ENCODE measurements at places on chromosomes 11 and 22. TPM values are rescaled to one million over a fixed set of nuclear protein-coding genes. Genes with fewer than 3 reads are reported as not detected.
A peak's percentile ranks its signal among the peaks of the same experiment; 100 is the strongest.

DNA sequence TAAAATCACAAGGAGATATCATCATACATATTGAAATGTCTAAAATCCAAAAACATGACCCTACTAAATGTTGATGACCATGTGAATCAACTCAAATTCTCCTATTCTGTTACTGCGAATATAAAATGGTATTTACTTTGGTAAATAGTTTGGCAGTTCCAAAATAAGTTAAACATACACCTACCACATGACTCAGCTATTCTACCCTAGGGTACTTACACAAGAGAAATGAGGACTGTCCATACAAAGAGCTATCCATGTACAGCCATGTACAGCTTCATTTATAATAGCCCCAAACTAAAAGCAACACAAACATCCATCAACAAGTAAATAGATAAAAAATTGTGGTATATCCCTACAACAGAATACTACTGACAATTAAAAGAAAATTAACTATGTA lies 346.1 kb upstream of the TENM4 start:
- DNase-seq: no peak

DNA sequence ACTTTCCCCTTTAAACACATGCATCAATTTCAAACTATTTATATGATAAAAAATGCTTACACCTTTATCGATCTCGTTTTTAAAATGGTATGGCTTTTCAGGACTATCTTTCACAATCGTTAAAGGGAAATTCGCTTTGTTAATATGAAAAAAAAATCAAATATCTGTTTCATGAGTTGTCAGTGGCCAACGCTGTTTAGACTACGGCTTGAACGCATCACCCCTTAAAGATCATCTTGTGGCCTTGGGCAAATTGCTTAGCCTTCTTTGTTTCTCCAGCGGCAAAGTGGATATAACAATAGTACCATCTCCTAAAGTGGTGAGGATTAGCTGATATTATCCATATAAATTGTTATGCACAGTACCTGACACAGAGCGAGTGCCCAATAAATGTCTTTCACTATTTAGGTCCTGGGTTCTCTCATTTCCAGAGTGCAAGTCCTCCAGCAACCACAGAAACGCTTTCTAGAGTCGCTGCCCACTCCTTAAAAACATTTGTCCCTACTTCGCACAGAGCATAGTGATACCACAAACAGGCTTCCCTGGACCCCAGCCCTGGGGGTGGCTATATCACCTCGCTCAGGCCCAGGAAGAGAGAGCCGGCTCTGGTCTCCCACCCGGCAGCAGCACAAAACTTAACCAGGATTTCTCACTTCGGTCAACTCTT lies 904 bp downstream of the SLC35F2 start:
- no peak for DNase-seq

GRCh38 chr11:73859671-73860070 lies 17.0 kb downstream of the COA4 start:
- DNase-seq: no peak

- DNase-seq: no peak
These were observed 60.4 kb downstream of the ST3GAL4 start for GRCh38 chr11:126415669-126416420.

DNA sequence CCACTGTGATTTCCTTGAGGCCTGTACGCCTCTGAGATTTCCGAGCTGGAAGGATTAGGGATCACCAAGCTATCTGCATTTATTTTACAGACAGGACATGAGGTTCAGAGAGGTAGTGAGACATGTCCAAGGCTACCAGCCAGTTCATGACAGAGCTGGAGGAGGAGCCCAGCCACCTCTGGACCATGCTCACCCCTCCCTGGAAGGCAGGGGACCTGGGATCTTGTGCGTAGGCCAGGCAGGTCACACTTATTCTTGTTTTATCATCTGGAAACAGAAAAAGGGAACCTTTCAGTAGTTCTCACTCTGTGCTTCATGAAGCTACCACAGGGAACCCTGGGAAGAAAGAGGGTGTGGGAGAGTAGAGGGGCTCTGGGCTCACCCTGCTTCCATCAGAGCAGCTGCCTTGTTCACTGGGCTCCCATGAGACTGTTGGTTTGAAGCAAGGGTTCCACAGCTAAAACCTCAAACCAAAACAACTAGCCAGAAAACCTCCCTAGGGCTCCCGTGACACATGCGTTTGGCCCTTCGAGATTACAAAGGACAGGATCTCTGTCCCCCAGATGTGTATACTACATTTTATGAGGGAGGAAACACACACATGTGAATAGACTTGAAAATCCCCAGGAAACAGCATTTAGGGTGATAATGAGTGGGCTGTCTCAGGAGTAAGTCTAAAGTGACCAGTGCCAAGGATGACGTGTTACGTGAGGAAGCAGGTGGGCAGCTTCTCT lies 106.4 kb downstream of the DSCAML1 start:
- no peak for DNase-seq

GRCh38 chr11:114353443-114353842 lies 46.9 kb downstream of the C11orf71 start:
- DNase-seq: no peak

- peak; percentile 62 for DNase-seq
These were observed 90.3 kb upstream of the PITPNB start for GRCh38 chr22:28009272-28009827.

Gene MS4A15
- not detected for total RNA-seq

DNA sequence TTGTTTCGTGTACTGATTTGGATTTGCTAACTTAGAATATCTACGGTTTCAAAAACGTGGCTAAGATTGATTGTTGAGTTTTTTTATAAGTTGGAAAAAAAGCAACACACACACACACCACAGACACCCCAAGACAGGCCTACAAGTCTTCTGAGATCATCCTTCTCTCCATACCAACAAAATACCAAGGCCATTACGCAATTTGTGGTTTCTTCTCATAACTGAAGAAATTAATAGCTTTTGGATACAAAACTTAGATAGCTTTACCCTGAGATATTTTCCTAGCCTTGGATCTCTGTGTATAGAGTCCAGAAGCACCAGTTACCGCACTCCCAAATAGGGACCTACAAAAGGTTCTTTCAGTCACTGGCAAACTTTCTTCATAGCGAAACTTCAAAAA lies 113.6 kb downstream of the SIK3 start:
- DNase-seq: no peak

- DNase-seq: no peak
These were observed 182.8 kb downstream of the KIRREL3 start for GRCh38 chr11:126817523-126818450.

Gene KCNQ1OT1
- 0.88 TPM for total RNA-seq

DNA sequence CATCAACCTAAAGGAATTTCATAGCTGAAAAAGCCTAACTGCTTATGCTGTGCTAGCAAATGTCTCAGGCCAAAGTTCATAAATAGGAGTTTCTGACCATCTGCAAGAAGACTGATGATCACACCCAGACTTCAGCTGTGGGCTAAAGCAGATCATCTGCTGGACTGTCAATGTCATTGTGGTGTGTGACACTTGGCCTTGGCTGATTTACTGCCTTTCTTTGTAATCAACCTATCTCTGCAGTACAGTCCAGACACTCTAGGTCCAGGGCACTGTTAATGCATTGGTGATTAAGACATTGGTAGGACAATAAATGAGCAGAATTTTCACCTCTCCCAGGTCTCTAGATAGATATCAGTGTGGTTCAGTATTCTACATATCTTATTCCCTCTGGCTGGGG lies 40.3 kb upstream of the SMCO4 start:
- DNase-seq: no peak

- DNase-seq: no peak
These were observed 4.5 kb upstream of the TIMP3 start for GRCh38 chr22:32796865-32797573.

Gene RAG1
- total RNA-seq: 0.10 TPM

Gene CCS
- total RNA-seq: 59.0 TPM

Gene APOA4
- total RNA-seq: not detected

DNA sequence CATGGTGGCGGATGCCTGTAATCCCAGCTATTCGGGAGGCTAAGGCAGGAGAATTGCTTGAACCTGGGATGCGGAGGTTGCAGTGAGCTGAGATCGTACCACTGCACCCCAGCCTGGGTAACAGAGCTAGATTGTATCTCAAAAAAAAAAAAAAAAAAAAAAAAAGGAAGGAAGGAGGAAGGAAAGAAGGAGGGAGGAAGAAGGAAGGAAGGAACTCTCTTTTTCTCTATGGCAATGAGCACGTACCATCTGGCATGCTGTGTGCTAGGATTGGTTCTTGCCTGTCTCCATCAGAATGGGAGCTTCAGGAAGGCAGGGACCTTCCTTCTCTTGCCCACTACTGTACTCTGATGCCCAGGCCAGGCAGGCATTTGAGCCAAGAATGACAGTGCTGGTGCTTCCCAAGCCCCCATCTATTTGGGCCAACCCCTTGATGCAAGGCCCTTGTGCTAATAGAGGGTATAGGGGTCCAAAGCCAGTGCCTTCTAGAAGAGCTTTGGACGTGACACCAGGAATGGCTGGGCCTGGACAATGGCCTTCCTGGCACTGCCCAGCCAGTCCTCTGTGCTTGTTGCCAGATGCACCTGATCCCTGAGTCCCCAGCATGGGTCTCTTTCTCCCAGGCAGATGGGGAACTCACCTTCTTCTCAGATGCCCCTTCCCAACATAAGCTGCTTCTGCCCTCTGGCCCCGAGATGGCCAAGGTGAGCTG lies 10.6 kb upstream of the DGCR8 start:
- no peak for DNase-seq

Gene TRIM77
- not detected for total RNA-seq

DNA sequence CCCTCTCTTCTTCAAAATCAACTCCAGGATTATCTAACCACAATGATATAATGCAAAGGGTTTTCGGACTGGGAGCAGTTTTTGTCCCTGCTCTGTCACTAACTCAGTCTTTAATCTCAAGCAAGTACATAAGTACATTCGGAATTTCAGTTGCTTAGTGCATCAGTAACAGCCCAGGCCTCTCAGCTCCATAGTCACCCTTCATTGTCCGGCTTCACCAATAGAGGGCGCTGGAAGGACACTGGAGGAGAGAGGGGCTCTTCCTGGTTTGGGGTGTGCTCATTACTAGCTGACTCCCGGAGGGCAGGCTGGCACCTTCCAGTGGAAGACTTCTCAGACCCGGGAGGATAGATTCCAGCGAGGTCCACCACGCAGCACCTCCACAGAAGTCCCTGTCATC lies 90.4 kb upstream of the PDGFD start:
- DNase-seq: no peak

GRCh38 chr11:85740481-85741400 lies 54.7 kb upstream of the CCDC89 start:
- DNase-seq: no peak

DNA sequence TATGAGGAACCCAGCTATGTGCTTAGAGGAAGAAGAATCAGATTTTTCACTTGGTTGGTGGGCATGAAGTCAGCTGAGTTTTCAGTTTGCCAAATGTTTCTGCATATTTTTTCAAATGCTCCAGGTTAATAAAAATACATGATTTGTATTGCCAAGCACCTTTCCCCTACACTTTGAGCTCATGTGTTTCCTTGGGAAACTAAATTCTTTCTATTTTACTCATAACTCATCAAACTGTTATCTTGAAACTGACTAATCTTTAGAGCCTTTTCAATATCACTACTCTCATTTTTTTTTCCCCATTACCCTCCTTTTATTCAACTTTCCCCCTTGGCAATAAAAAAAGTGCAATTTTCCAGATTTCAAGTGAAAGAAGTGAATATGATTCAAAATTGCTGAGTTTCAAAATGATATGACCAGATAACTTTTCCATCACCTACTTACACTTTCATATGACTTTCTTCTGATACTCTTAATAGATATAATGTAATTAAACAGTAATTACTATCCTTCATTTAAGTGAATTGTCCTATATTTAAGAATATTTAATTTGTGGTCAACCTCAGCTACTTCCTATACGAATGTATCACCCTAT lies 91.9 kb upstream of the SOX6 start:
- DNase-seq: no peak

GRCh38 chr11:103871923-103872551 lies 164.4 kb upstream of the DDI1 start:
- DNase-seq: no peak

DNA sequence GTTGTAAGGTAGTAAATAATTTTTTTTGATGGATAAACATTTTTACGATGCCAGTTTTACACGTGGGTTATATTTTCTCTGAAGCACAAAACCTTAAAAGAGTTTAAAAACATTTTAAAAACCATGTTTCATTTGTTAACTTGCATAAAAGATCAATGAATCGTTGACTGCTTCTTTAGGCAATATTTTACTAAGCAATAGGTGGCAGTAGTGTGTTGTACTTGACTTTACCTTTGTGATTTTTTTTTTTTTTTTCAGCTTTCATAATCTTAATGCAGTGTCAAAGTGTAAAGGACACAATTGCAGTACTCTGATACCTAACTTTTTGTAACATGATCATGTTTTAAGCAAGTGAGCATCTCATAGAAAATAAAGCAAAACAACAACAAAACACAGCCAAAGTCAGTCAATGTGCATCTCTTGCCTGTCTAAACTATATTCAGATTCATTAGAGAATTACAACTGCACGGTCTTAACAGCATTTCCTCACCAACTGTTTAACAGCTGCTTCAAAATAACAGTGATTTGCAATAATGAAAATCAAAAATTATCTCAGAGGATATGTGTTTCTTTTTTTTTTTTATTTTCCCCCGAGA lies 27.7 kb downstream of the DNAJC24 start:
- no peak for DNase-seq

DNA sequence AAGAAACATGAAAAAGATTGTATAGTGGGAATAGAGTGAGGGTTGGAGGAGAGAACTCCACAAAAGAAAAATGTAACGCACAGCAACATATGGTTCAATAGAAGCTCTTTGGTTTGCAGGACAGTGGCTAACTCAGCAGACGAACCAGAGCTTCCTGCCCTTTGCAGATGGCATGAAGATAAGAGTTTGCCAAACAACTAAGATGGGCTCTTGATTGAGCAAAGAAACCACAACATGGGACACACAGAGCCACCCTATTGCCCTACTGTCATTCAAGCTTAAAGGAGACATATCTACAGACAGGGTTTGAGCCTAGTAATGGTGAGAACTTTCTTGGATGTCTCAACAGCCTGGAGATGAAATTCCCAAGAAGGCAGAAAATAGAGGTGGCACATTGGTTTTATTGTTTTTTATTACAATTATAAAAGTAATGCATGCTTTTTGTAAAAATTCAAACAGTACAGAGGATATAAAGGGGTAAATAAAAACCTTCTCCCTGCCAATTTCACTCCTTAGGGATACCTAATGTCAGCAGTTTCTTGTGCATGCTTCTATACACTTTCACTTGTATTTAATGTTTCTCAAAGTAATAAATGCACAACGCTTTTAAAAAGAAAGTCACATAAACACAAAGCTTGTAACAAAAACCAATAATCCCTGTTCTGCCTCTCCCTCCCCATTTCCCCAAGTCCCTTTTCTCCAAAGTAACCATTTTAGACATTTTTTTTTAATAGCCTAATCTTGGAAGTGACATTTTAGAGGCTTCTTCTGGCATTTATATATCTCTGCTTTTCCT lies 63.7 kb downstream of the COPB1 start:
- DNase-seq: no peak

DNA sequence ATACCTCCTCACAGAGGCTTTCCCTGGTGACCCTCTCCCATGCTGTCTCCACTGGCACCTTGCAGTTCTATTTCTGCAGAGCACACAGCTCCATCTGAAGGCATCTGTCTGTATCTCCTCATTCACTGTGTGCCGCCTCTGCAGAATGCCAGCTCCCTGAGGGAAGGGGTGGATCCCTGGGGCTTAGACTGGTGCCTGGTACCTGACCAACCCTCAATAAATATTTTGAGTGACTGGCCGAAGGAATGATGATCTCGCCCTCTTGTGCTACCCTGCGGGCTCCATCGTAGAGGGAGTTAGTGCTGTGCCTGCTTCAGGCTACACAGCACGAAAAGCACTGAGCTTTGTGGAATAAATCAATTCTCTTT lies 1.6 kb downstream of the CBX7 start:
- DNase-seq: no peak
